GM23248 (cell line): ENCODE measurements at places on chromosomes 11 and 22.

- DNase-seq: peak; percentile 59
Measured at GRCh38 chr11:69799582-69799981, 19.6 kb downstream of the FGF3 start.

GRCh38 chr11:126115816-126116331 is 53.2 kb upstream of the CDON start:
- DNase-seq: peak; percentile 94

DNA sequence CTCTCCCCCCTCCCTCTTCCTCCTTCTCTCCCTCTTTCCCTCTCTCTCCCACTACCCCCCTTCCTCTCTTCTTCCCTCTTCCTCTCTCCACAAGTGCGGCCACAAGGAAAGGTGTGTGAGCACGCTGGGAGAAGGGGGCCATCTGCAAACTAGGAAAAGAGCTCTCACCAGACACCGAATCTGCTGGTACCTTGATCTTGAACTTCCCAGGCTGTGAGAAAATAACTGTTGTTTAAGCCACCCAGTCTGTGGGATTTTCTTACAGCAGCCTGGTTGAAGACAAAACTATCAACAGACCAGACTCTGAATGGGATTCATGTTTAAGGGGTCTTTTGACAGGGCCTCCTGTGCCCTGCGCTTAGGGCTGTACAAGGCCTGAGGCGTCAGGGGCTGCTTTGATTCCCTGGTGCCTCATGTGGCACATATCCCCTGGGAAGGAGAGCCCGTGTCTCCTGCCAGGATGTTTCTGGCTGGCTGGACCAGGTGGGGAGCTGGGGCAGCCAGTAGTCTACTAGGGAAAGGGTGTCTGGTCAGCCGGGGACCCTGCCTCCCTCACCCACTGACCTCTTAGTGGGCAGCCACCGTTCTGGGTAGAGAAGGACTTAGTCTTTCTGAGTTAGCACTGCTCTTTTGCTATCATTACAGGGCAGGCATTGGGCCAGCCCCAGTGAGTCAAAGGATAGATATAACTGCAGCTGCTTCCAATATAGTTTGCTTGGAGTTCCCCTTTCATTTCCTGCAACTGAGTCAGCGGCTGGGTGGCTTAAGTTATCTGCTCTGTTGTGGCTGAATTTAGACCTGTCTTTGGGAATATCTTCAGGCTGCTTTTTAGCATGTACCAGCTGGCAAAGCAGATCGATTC is 6.2 kb downstream of the PANX1 start:
- DNase-seq: peak; percentile 98

GRCh38 chr11:64341851-64342791 is 2.1 kb downstream of the CCDC88B start:
- peak; percentile 96 for DNase-seq

DNA sequence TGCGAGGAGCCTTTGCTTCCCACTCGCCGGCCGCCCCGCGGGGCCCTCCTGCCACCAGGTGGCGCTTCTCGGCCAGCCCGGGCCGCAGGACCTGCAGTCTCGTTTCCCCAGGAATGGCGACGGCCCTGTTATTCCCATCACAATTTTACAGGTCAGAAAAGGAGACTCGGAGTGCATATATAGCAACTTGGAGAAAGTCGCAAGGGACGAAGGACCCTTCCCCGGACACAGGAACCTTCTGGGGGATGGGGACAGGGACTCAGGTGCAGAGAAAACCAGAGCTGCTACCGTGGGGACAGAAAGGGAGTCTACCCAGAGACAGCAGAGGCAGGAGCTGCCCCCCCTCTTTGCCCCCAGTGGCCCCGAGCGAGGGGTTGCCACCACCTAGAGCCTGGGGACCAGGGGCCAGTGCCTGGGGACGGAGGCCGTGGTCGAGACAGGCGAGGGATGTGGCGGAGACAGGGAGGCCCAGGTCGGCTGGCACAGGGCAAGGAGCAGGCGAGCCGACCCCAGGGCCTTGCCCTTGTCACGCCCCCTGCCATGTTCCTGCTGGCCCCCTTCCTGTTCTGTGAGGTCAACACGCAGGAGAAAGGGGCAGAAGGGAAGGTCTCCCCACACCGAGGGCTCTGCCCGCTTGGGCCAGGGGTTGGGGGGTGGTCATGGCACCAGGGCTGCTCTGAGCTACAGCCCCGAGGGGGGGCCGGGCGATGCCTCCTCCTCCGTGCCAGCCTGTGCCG is 3.5 kb upstream of the KRTAP5-6 start:
- DNase-seq: peak; percentile 76

DNA sequence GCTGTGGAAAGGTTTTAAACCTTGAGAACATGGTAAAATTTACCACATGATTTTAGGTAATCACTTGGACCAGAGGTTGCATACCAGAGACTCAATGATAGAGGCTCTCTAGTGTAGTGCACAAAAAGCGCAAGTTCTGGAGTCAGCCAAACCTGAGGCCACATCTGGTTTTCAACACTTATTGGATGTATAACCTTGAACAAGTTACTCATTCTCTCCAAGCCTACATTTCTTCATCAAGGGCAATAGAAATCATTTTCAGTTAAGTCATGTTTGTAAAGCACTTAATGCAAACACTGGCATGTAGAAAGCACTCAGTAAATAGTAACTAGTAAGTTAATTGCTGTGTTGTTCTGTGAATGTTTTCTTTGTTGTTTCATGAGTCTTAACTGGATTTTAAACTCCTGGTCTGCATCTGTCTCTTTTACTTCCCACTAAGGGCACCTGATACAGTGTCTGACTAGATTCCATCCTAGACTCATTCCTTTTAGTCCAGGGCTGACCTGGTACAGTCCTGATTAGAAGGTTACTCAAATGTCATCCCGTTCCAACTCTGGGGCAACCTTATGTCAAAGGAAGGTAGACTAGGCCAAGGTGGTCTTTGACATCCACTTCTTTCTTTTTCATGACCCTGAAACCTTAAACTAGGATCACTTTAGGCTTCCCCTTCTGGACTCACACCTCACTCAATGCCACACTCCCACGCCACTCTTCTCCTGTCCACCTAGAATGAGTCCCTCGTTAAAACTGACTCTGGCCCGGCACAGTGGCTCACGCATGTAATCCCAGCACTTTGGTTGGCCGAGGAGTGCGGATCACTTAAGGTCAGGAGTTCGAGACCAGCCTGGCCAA is 34.5 kb upstream of the EED start:
- DNase-seq: no peak

DNA sequence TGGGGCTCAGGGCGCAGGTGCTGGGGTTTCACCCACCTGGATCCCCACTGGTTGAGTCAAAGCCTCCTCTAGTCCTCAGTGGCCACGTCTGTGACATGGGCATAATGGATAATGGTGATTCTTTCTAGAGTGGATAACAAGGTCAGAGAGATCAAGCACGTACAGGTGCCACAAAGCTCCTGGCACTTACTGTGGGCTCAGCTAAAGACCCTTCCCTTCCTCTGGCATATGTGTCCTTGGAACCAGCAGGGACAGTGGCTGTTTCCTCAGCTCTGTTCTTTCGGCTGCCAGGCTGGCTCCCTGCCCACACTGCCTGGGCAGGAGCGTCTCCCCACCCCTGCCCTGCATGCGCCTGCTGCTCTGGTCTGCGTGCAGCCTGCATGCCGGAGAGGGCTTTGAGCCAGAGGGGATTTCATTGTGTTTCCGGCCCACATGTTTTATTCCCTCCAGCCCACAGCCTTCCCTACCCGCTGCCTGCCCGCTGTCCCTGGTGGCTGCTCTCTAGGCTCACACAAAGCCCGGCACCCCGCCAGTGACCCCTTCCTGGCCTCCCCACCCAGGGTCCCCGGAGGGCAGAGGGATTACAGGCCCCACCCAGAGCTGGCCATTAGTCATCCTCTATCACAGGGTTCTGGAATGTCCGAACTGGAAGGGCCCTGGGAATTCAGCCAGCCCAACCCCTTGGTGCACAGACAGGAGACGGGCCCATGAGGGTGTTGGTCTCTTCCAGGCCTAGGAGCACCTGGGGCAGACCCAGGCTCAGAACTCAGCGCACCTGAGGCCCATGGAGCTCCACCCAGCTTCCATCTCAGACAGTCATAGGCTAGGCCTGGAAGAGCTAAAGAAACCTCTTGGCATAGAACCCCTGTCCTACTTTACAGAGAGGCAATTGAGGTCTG is 55.3 kb upstream of the GCAT start:
- DNase-seq: peak; percentile 95
